ENCODE measurements at places on chromosomes 3 and 15. TPM values are rescaled to one million over a fixed set of nuclear protein-coding genes. Genes with fewer than 3 reads are reported as not detected.

GRCh38 chr3:4601892-4602291 is 108.7 kb downstream of the ITPR1 start:
- no peaks in the 10 kb centered on the region for H3K36me3 ChIP-seq
- no peak overlapping the region for H3K27ac ChIP-seq
- H3K27me3 ChIP-seq: no peaks in the 10 kb centered on the region
- peaks cover 6% of the 10 kb centered on the region for H3K4me1 ChIP-seq
- no peak overlapping the region for H3K4me3 ChIP-seq

ROBO1 gene
- 77.2 TPM for polyA plus RNA-seq

DNA sequence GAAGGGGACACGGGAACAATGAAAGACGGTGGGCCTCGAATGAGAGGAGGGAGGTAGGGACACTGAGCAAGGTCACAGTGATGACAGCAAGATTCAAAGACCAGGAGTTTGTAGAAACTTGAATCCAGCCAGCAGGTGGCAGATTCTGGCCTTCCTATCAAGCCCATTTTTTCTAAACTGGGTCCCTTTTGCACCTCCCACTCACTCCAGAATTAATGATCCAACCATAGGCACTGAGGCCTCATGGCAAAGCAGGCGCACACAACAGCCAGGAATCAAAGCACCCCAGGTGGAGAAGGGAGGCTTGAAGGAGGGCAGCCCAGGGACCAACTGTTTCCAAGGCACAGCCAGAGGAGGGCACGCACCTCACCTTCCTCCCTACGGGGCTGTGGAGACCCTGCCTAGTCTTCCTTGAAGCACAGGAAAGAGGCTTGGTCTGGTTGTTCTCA is 90.2 kb downstream of the ANP32A start:
- H3K4me1 ChIP-seq: peaks cover 30% of the 10 kb centered on the region
- peak overlapping the region; percentile 79 for H3K27ac ChIP-seq

- no peak for DNase-seq
- H3K27ac ChIP-seq: no peak overlapping the region
- no peak overlapping the region for H3K4me3 ChIP-seq
- peaks cover 7% of the 10 kb centered on the region for H3K27me3 ChIP-seq
- H3K36me3 ChIP-seq: no peaks in the 10 kb centered on the region
- no peaks in the 10 kb centered on the region for H3K4me1 ChIP-seq
Measured at GRCh38 chr3:46236294-46237054, 5.8 kb upstream of the CCR3 start.

DNA sequence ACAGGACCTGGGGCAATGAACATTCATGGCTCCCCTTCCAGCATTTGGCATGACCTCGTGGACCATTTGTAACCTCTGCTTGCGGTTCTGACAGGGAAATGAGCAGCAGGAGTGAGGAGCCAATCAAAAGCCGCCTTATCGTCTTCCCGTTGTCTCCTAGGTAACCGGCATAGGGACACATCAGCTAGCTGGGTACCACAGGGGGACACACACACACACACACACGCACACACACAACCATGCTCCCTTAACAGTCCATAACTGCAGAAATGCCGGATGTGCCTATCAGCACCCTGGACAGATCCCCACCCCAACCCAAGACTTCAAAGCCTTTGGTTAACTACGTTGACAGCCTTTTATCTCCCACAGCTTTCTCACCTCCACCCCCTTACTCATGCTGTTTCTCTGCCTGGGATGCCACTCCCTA is 53.4 kb upstream of the CCDC174 start:
- H3K27ac ChIP-seq: no peak overlapping the region
- peak; percentile 40 for DNase-seq
- no peaks in the 10 kb centered on the region for H3K36me3 ChIP-seq
- no peak overlapping the region for H3K4me3 ChIP-seq

LRRK1 gene
- polyA plus RNA-seq: 4.3 TPM

DNA sequence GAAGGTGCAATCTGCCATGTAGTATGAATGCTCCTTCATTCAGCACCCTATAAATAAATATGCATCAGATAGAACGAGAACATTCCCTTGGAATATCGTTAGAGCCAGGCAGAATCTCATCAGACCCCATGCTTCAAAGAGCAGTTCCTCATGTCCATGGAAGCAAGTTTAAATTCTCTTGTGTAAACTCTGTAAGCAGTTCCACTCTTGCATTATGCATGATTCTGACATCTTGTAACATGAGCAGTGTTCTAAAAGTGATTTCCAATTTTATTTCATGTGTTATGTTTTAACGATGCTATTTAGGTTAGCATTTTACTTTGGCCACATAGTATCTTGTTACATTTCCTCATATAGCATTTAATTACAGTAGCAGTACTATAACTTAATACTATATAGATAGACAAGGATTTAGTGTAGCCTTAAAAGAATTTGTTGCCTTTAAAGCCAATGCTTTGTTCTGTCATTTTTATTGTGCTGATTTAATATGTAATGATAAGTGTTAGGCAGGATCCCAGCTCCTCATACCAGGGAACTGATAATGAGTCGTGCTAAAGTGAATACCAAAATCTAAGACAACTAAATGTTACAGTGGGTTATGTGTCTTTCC is 161.2 kb upstream of the NECTIN3 start:
- no peak for DNase-seq
- H3K36me3 ChIP-seq: no peaks in the 10 kb centered on the region
- no peak overlapping the region for H3K27ac ChIP-seq
- H3K27me3 ChIP-seq: no peaks in the 10 kb centered on the region
- H3K4me3 ChIP-seq: no peak overlapping the region
- H3K4me1 ChIP-seq: peaks cover 4% of the 10 kb centered on the region

DNA sequence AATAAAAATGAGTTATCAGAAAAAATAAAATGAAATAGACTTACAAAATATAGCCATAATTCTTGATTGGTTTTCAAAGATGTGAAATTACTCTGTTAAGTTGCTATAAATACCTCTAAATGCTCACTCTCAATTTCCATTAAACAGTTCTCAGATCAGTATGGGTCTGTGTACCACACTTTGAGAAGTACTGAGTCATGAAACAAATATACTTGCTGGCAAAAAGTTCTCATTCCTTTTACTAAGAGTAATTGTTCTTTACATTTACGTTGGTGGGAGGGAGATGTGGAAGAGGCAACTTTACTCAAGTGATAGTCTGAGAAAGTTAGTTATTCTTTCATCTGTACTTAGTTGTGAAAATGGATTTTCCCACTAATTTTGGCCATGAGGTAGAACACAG is 96.3 kb downstream of the ZNF385D start:
- no peak overlapping the region for H3K27ac ChIP-seq
- H3K4me1 ChIP-seq: no peaks in the 10 kb centered on the region
- no peak overlapping the region for H3K4me3 ChIP-seq
- H3K36me3 ChIP-seq: no peaks in the 10 kb centered on the region
- no peaks in the 10 kb centered on the region for H3K27me3 ChIP-seq

- peaks cover 46% of the 10 kb centered on the region for H3K4me1 ChIP-seq
- peak overlapping the region; percentile 88 for H3K27ac ChIP-seq
- H3K27me3 ChIP-seq: no peaks in the 10 kb centered on the region
Measured at GRCh38 chr3:15520185-15520584, 1.3 kb downstream of the COLQ start.

GRCh38 chr3:44079916-44080315 is 161.8 kb upstream of the TOPAZ1 start:
- no peak overlapping the region for H3K4me3 ChIP-seq
- no peaks in the 10 kb centered on the region for H3K36me3 ChIP-seq
- no peak overlapping the region for H3K27ac ChIP-seq
- DNase-seq: no peak
- H3K27me3 ChIP-seq: peaks cover 11% of the 10 kb centered on the region

DNA sequence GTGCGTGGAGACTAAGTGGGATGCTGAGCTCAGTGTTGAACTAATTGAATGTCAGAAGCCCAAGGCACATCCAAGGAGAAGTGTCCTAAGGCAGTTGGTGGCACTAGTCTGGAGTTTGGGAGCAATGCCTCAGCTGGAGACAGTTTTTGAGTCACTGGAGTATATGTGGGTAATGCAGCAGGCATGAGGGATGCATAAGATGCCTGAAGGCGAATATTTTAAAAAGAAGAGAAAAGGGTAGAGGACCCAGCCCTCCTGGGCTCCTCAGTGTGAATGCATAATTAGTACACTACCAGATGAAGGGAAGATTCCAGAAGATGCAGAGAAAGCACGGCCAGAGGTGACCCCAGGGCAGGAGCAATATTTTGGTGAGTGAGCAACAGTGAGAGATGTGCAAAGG is 25.1 kb upstream of the PROK2 start:
- no peak overlapping the region for H3K27ac ChIP-seq
- no peak overlapping the region for H3K4me3 ChIP-seq
- no peaks in the 10 kb centered on the region for H3K27me3 ChIP-seq
- no peak for DNase-seq

DNA sequence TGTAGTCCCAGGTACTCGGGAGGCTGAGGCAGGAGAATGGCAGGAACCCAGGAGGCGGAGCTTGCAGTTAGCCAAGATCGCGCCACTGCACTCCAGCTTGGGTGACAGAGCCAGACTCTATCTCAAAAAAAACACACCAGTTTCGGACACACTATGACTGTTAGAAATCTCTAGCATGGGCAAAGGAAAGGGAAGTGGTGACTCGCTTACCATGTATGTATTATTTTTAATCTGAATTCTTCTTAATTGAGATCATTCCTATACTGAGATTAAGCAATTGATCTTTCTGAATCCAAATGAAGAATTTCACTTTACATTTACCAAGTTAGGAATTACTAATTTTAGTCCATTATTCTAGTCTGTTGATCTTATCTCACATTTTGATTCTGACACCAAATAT is 459.2 kb upstream of the ALCAM start:
- no peak overlapping the region for H3K4me3 ChIP-seq
- no peaks in the 10 kb centered on the region for H3K36me3 ChIP-seq
- H3K4me1 ChIP-seq: peaks cover 5% of the 10 kb centered on the region
- no peaks in the 10 kb centered on the region for H3K27me3 ChIP-seq
- H3K27ac ChIP-seq: no peak overlapping the region
- no peak for DNase-seq

DNA sequence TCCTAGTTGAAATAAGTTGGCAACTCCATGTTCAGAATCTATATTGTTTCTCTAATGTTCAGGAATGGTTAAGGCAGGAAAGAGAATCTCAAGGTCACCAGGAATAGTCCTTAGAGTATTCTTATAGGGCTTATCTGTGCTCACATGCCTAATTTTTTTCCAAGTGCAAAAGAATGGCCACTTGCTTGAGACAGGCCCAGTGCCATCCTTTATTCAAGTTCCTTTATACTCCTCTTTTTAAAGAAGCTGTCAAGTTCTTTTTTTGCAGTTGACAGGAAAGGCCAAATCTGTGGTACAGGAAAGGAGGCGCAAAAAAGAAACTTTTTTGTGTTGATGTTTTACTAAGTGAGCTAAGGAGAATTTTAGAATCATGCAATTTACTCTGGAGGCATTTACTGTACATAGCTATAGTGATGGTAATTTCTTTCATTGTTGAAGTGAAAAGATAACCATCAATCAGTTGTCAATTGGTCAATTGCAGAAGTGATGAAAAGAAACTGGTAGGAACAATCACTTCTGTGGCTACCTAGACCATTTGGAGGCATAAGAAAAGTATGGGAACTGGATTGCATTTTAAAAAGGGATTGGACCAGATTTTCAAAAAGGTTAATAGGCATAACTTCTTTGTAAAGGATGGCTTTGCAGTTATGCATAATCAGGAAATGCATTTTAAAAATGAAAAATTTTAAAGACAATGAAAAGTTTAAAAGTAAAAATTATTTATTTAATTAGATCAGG is 102.5 kb upstream of the SOX2 start:
- no peaks in the 10 kb centered on the region for H3K36me3 ChIP-seq
- DNase-seq: no peak
- no peak overlapping the region for H3K4me3 ChIP-seq
- H3K4me1 ChIP-seq: no peaks in the 10 kb centered on the region

DNA sequence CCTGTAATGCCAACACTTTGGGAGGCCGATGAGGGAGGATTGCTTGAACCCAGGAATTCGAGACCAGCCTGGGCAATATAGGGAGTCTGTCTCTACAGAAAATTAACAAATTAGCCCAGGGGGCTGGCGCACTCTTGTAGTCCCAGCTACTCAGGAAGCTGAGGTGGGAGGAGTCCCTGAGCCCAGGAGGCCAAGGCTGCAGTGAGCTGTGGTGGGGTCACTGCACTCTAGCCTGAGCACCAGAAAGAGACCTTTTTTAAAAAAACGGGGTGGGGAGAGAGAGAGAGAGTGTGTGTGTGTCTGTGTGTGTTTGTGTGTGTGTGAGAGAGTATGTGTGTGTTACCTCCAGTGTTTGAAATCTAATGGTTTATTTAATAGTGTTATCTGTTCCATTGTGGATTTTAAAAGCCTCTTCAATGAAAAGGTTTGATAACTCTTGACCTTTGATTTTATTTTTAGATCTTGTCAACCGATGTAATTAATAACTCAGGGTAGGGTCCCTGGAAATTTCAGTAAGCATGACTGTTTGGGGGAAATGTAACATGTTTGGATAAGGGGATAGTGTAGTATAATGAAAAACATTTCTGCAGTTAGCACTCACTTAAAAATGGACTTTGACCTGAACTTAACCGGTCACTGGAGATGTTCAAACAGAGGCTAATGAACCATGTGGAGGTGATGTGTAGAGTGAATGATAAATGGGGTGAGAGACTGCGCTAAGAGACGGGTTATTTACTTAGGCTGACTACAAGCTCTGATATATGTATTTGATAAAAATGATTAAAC is 29.7 kb downstream of the LRCH3 start:
- H3K4me1 ChIP-seq: no peaks in the 10 kb centered on the region
- peaks cover 16% of the 10 kb centered on the region for H3K36me3 ChIP-seq
- no peak for DNase-seq
- H3K27ac ChIP-seq: no peak overlapping the region
- H3K4me3 ChIP-seq: no peak overlapping the region

TCTA gene
- 19.7 TPM for polyA plus RNA-seq

- no peak for DNase-seq
- H3K27ac ChIP-seq: no peak overlapping the region
Measured at GRCh38 chr3:94225148-94225865, 162.4 kb downstream of the NSUN3 start.

DNA sequence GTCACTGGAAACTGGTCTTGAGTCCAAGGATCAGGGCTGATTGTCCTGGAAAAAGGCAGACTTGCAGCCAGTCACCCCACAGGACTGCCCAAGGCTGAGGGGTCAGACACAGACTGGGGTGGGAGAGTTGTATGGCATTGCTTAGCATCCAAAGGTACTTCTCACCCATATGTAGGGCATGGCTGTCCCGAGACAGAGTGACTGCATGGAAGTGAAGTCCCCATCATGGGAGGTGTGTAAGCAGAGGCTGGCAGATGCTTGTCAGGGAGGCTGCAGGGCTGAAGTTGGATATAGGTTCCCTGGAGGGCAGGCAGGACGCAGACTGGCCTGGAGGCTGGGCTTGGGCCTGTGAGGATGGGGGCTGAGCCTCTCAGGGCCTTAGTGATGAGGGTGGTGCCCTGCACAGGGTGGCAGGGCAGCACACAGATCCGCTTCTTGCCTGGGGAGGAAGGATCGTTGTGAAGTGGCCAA is 31.1 kb downstream of the PSTPIP1 start:
- H3K27ac ChIP-seq: no peak overlapping the region
- no peaks in the 10 kb centered on the region for H3K36me3 ChIP-seq
- no peak overlapping the region for H3K4me3 ChIP-seq
- peaks cover 5% of the 10 kb centered on the region for H3K27me3 ChIP-seq
- H3K4me1 ChIP-seq: peaks cover 43% of the 10 kb centered on the region

GRCh38 chr3:8077126-8077525 is 424.5 kb upstream of the LMCD1 start:
- DNase-seq: no peak
- H3K27ac ChIP-seq: no peak overlapping the region
- H3K4me1 ChIP-seq: no peaks in the 10 kb centered on the region
- H3K27me3 ChIP-seq: no peaks in the 10 kb centered on the region
- H3K36me3 ChIP-seq: no peaks in the 10 kb centered on the region
- no peak overlapping the region for H3K4me3 ChIP-seq

FANCD2OS gene
- polyA plus RNA-seq: not detected
